Activated T-cell treated with anti-CD3 and anti-CD28 coated beads, Interleukin-2, amount 50 U/mL, for 4 hours (primary cell): ENCODE measurements at places on chromosomes 12 and 14.
A peak's percentile ranks its signal among the peaks of the same experiment; 100 is the strongest.

DNA sequence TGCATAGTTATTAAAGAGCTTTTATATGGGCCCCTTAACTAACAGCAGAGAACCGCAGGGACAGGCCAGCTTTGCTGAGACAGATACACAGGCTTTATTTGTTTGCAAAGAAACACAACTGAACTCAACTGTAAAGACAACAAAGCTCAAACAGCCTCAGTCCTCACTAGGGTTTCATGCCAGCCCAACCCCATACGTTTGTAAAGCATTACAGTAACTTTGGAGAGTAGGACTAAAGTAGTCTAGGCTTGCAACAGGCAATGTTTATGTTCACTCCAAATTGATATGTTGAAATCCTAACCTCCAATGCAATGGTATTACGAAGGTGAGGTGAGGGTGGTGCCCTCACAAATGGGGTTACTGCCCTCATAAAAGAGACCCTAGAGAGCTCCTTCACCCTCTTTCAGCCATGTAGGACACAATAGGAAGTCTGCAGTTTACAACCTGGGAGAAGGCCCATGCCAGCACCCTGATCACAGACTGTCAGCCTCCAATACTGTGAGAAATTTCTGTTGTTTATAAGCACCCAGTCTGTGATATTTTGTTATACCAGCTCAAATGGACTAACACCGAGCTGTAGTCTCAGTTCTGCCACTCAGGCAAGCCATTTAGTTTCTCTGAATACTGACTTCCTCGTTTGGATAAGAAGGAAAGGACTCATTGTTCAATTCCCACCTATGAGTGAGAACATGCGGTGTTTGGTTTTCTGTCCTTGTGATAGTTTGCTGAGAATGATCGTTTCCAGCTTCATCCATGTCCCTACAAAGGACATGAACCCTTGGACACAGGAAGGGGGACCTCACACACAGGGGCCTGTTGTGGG lies 35.2 kb downstream of the PPM1H start:
- DNase-seq: no peak

DNA sequence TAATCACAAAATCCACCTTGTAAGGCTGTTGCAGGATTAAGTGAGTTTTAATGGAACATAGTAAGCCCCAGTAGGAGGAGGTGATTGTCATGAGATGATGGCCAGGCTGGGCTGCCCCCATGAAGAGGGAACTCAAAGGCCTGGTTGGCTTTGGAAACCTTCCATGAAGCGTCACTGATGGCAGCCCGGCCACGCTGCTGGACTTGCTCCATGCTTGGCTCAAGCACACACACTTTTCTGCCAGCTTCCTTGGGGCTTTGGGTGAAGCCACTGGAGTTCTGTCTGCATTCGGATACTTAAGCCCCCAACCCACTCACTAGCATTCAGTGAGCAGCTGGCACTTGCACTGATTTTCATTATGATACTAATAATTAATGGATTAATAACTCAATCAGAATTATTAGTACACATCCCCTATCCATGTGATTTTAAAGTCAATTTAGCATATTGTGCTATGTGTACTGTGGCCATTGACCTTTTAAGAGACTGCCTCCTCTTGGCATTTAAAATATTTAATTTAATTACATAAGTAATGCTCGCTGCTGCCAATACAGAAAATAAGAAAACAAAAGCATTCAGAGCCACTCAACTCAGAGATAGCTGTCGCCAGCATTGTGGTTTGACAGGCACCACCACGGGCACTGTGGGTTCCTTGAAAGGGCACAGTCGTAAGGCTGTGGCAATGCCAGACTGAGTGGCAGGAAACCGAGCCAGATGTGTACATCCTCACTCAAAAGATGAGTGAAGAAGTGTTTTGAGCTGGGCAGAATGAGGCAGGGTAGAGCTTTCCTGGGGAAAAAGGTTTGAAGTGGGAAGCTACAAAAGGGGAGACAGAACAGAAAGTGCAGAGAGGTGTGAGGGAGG lies 15.9 kb downstream of the KRT85 start:
- peak; percentile 38 for DNase-seq

DNA sequence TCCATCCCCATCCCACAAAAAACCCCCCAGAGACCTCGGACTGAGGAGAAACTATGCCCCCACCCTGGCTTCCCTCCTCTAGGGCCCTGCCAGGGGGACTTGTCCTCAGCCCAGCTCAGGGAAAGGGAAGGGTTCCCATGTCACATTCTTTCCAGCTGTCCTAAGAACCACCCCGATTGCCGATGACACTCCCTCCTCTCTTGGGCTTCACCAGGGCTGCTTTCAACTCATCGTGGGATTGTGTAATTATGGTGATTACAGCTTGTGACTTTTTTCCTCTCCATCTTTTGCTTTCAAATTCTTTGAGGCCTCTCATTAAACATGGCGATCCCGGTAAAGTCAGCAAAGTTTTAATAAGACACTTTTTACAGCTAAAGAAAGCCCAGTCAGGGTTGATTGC lies 344.0 kb downstream of the DPF3 start:
- no peak for DNase-seq

DNA sequence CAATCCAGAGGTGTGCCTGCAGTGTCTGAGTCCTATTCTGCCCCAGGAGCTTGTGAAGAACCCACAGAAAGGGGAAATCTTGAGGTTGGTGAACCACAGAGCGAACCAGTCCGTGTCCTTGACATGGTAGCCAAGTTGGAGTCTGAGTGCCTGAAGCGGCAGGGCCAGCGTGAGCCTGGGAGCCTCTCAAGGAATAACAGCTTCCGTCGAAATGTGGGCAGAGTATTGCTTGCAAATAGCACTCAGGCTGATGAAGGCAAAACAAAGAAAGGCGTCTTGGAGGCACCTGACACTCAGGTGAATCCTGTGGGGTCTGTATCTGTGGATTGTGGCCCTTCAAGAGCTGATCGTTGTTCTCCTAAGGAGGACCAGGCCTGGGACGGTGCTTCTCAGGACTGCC lies 60.5 kb downstream of the ATG14 start:
- DNase-seq: no peak

GRCh38 chr12:3200032-3200617 lies 122.9 kb downstream of the TSPAN9 start:
- no peak for DNase-seq

DNA sequence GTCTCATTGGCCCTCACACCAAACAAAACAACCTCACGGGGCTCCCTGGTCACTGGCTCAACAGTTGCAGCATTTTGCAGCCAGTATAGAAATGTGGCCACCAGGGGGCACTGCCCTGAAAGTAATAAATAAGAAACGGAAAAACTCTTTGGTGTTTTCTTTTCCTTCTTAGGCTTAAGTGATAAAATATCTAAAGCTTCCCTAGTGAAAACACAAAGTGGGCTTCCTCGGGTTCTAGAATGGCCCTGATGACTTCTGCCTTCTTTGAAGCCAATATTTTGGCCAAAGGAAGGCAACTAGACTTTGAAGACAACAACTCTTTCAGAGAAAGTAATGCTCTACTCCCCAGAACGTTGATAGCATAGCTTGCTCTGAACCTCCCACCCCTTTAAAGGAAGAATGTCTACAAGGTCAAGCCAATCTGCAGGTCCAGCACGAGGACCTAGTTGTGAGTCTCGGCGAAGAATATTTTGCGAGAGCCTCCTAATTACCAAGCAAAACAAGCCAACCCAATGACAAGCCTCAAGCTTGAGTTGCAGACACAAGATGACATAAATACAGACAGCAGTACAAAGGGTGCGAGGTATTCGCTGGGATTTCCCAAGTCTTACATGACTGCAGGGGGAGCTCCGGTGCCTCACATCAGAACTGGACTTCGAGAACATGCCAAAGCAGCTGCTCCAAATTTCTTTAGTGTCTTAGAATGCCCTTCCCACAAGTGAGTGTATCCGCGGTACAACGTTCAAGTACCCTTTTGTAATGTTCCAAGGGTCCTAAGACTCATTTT lies 2.6 kb downstream of the ITPK1 start:
- DNase-seq: peak; percentile 74

GRCh38 chr12:1858456-1858855 lies 38.1 kb downstream of the LRTM2 start:
- no peak for DNase-seq

GRCh38 chr12:32420356-32420755 lies 21.0 kb downstream of the FGD4 start:
- DNase-seq: no peak

- DNase-seq: peak; percentile 48
Measured at GRCh38 chr14:104723651-104724406, at the start of gene ADSS1. Gene ADSS1 (plus strand): TSS chr14:104724229. CDS start chr14:104724271, 42 bp downstream.

DNA sequence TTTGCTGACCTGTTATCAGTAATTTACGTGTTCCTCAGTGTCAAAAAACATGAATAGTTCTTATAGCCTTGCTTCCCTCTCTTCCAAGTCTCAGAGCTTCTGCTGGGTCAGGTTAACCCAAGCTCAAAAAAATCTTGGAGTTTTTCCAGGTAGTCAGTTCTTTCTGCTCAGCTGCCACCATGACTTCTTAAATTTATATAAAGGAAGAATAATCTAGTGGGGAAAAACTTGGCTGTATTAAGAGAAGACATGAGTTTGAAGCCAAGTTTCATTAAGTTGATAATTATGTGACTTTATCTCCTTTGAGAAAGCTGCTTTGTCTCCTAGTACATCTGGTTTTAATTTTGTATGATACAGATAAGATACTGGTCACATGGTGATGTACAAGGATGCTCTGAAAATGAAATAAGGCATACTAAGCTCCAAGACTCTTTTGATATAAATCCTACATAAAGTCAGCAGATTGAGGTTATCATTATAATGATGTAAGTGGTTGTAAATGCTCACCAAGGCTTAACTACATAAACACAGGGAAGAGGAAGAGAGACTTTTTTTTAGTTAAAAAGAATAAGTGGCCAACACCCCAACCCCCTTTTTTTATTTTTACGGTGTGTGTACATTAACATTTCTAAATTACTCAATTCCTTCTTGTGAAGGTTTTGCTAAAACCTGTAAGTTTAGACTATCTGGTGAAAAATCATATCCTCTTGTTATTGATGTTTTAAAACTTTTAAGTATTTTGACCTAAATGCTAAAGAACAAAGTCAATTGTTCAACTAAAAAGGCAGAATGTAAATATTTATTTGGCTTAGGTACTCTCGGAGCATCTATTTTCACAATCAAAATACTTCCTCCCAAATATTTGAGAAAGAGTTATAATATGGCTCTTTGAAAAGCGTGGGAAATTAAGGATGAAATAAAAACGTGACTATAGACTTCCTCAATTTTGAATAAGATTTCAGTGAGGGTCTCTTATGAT lies 84.1 kb upstream of the SLC38A2 start:
- no peak for DNase-seq

DNA sequence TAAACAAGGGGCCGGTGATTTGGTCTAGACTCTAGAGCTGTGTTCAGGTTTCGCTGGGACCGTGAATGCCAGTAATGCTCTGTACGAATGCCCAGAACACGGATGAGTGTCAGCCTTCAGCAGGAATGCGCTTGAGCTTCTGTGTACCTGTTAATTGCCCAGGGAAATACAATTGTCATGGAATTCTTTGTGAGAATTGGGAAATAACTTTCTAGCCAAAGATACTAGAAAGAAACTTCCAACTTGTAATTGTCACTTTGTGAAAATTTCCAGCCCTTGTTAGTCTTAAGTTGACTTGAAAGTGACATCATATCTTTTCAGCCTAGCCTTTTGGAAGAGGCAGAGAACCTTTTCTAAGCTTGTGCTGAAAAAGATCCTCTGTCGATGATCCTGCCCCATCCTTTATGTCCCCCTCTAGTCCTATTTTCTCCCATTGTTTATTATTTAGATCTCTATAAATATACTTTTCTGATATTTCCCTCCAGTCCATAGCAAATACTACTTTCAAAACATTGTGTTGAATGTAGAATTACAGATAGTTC lies 2.7 kb downstream of the CHST11 start:
- DNase-seq: no peak

DNA sequence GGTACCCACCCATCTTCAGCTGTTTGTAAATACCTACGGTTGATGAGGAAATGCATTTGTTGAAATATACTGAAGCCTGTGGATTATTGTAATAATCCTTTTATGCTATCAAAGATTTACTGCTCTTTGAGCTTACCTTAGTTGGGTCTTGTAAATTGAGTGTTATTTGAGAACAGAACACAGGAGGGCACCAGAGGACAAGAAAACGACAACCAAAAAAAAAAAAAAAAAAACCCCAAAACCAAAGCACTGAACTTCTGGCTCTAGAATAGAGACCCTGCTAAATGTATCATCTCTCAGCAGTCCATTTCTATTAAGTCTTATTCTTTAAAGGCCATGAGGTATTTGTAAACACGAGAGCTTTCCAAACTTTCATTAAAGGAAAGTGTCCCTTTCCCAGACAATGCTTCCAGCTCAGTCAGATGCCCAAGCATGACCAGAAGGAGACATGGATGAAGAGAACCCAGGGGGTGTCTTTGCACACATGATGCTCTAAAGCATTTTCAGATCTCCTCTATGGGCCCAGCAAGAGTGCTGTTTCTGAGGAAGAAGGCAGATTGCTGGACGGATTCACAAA lies 763.9 kb downstream of the NRXN3 start:
- DNase-seq: no peak
